Psoas muscle (tissue), 8 donors: ENCODE measurements at places on chromosomes 3 and 15. TPM values are rescaled to one million over a fixed set of nuclear protein-coding genes. Genes with fewer than 3 reads are reported as not detected.

The SH2D7 gene
- not detected for total RNA-seq

DNA sequence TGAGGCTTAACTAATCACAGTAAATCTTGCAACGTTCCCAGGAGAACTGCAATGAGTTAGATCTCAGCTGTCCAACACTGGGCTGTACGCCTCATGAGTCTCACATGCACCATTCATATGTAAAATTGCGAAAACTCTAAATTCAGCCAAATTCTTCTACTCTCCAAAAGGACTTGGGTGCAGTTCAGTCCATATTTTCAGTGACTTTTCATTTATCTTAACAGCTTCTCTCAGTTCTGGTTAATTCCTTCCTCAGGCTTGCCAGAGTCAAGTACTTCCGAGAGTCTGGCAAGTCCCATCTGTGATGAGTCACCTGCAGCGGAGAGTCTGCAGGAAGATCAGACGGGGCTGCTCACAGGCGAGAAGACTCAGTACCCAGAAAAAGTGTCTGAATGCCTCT lies 11.5 kb downstream of the CCDC80 start:
- peak; percentile 73 for DNase-seq
- no peaks in the 10 kb centered on the region for H3K27me3 ChIP-seq
- no peaks in the 10 kb centered on the region for H3K36me3 ChIP-seq
- no peaks in the 10 kb centered on the region for H3K4me1 ChIP-seq

The DOCK3 gene
- total RNA-seq = 0.46 TPM

DNA sequence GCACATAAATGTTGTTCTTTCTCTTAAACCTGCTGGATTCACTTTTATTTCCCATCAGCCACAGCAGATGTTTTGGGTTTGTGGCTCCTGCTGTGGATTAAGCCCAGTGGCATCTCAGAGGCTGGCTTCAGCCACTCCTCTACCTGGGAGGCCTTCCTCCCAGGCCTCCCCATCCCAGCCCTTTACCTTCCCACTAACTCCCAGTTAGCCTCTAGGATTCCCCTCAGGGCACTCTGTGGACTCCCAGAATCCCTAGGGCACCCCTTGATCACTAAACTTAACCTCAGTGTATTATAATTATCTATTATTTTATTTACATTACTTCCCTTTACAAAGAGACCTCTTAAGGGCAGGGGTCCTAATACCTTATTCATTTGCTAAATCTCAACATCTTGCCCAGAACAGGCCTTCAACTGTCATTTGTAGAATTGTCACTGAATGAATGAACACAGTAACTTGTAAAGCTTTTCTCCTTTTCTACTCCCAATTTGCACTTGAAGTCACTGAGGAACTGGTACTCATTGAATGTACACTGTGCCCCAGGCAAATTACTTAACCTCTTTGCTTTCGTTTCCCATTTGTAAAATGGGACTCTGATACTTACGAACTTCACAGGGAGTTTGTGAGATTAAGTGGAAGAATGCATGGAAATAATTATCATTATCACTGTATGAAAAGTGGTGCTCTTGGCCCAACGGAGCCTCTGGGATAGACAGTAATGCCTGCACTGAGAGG lies 8.3 kb downstream of the CCDC13 start:
- no peaks in the 10 kb centered on the region for H3K27me3 ChIP-seq
- H3K4me1 ChIP-seq = no peaks in the 10 kb centered on the region
- no peak for DNase-seq
- H3K4me3 ChIP-seq = no peak overlapping the region
- H3K27ac ChIP-seq = no peak overlapping the region
- no peaks in the 10 kb centered on the region for H3K36me3 ChIP-seq

GRCh38 chr3:126872701-126873342 lies 110.1 kb upstream of the PLXNA1 start:
- H3K36me3 ChIP-seq = no peaks in the 10 kb centered on the region
- H3K27ac ChIP-seq = no peak overlapping the region
- DNase-seq = no peak
- H3K4me1 ChIP-seq = no peaks in the 10 kb centered on the region
- no peaks in the 10 kb centered on the region for H3K27me3 ChIP-seq
- H3K4me3 ChIP-seq = no peak overlapping the region

DNA sequence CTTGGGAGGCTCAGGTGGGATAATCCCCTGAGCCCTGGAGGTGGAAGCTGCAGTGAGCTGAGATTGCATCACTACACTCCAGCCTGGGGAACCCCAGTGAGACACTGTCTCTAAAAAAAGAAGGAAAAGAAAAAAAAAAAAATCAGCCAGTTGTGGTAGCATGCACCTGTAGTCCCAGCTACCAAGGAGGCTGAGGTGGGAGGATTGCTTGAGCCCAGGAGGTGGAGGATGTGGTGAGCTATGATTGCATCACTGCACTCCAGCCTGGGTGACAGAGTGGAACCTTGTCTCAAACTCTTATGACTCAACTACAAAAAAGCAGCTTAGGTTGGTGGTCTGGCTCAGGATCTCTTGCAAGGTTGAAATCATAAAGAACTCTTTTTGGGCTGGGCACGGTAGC lies 19.3 kb upstream of the GPX1 start:
- no peak for DNase-seq
- no peak overlapping the region for H3K4me3 ChIP-seq
- H3K27me3 ChIP-seq = no peaks in the 10 kb centered on the region
- H3K27ac ChIP-seq = peak overlapping the region; percentile 13
- peaks cover 22% of the 10 kb centered on the region for H3K36me3 ChIP-seq

GRCh38 chr15:25136119-25136518 lies 181.3 kb downstream of the SNRPN start:
- H3K4me1 ChIP-seq = no peaks in the 10 kb centered on the region
- H3K36me3 ChIP-seq = no peaks in the 10 kb centered on the region
- DNase-seq = no peak
- H3K27me3 ChIP-seq = no peaks in the 10 kb centered on the region
- no peak overlapping the region for H3K27ac ChIP-seq
- no peak overlapping the region for H3K4me3 ChIP-seq

The PDZRN3 gene
- total RNA-seq = 13.2 TPM

DNA sequence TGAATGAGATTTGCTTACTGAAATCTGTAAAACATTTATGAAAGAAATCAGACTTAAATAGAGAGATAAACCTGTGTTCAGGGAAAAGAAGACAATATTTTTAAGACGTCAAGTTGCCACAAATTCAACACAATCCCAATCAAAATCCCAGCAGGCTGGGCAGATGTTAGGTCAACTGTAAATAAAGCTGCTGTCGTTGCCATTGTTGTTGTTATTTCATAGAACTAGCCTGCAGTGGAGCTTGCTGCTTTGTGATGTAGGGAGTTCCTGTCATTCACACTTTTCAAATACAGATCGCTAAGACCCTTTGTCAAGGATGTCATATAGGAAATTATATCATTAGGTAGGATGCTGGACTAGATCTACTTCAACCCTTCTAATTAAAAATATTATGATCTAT lies 123.1 kb downstream of the NEO1 start:
- H3K27me3 ChIP-seq = no peaks in the 10 kb centered on the region
- H3K36me3 ChIP-seq = no peaks in the 10 kb centered on the region
- H3K27ac ChIP-seq = peak overlapping the region; percentile 56
- H3K4me3 ChIP-seq = no peak overlapping the region
- no peak for DNase-seq
- peaks cover 24% of the 10 kb centered on the region for H3K4me1 ChIP-seq

The MEGF11 gene
- not detected for total RNA-seq

The C3orf49 gene
- total RNA-seq = not detected

The CACNA2D2 gene
- total RNA-seq = 0.94 TPM

- no peak overlapping the region for H3K4me3 ChIP-seq
- peaks cover 8% of the 10 kb centered on the region for H3K36me3 ChIP-seq
- H3K4me1 ChIP-seq = no peaks in the 10 kb centered on the region
- H3K27me3 ChIP-seq = no peaks in the 10 kb centered on the region
Measured at GRCh38 chr15:80467311-80467714, 63.1 kb downstream of the ARNT2 start.
